ENCODE measurements at places on chromosomes 6 and 20. TPM values are rescaled to one million over a fixed set of nuclear protein-coding genes. Genes with fewer than 3 reads are reported as not detected.
A peak's percentile ranks its signal among the peaks of the same experiment; 100 is the strongest.

OR2H2 gene
- not detected for total RNA-seq

GRCh38 chr6:136289579-136290409 lies at the start of gene BCLAF1:
Gene BCLAF1, minus strand, starts transcription at chr6:136289846. Its CDS starts 9,980 bp downstream, at chr6:136279866.
- H3K4me3 ChIP-seq, result peak within 1 kb of the TSS; percentile 83
- peak; percentile 100 for DNase-seq
- H3K27ac ChIP-seq, result peak within 1 kb of the TSS; percentile 100
- H3K36me3 ChIP-seq, result no peaks in the 10 kb centered on the region

DNA sequence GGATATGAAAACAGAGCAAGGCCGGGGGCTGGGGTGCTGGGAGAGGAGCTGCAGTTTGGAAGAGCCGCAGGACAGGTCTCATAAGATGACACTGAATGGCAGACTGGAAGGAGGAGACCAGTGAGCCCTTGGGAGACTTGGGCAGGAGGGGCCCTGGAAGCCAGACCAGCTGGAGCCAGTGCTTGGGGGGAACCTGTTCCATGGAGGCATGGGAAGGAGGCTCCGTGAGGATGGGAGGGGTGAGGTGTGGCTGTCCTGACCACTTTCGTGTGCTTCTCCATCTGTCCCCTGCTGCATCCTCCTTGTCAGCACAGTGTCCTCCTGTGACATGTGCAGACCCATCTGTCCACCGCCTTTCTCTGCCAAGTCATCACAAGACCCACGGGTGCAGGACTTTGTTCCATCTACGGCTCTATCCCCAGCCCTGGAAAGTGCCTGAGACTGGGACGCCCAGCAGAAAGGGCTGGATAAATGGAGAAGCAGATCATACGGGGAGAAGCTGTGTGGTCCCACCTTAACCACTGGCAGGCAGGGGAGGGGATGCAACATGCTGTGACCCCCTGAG lies 84.8 kb upstream of the MPC1 start:
- no peaks in the 10 kb centered on the region for H3K4me1 ChIP-seq
- no peak overlapping the region for H3K27ac ChIP-seq
- H3K4me3 ChIP-seq, result no peak overlapping the region
- DNase-seq, result no peak
- H3K27me3 ChIP-seq, result no peaks in the 10 kb centered on the region
- H3K36me3 ChIP-seq, result no peaks in the 10 kb centered on the region

GRCh38 chr20:41657655-41658054 lies 39.5 kb upstream of the CHD6 start:
- H3K27me3 ChIP-seq, result no peaks in the 10 kb centered on the region

GRCh38 chr6:147154454-147154853 lies 49.8 kb upstream of the STXBP5 start:
- H3K27ac ChIP-seq, result no peak overlapping the region
- H3K4me1 ChIP-seq, result no peaks in the 10 kb centered on the region
- no peak overlapping the region for H3K4me3 ChIP-seq
- no peaks in the 10 kb centered on the region for H3K27me3 ChIP-seq

- H3K27me3 ChIP-seq, result no peaks in the 10 kb centered on the region
- H3K27ac ChIP-seq, result no peak overlapping the region
- no peak overlapping the region for H3K4me3 ChIP-seq
- H3K36me3 ChIP-seq, result no peaks in the 10 kb centered on the region
- no peak for DNase-seq
Measured at GRCh38 chr6:89559487-89559886, 79.1 kb downstream of the LYRM2 start.

DNA sequence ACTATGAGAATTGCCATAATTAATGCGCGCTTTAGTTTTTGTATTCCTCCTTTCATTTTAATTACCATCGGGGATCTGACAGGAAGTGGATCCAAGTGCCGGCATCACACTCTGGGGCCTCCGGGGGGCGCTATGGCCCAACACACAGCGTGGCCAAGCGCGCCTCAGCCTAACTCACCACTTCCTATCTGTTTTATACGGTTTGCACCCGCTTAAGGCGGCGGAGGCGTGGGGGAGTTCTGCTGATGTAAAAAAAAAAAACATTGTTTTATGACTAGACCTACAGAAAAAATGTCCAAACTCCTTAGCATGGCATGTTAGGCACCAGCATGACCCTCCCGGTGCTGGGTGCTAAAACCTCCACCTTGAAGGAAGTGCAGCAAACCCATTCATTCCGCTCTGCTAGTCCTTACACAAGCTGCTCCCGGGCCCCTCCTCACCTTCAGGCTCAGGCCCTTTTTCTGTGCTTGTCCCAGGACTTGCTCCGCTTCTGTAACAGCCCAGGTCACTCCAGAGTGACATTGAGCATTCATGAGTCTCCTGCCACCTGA lies 4.5 kb upstream of the EBF4 start:
- H3K27ac ChIP-seq, result no peak overlapping the region
- H3K27me3 ChIP-seq, result no peaks in the 10 kb centered on the region

GRCh38 chr20:16362642-16363041 lies 210.6 kb downstream of the KIF16B start:
- H3K36me3 ChIP-seq, result no peaks in the 10 kb centered on the region
- H3K27me3 ChIP-seq, result no peaks in the 10 kb centered on the region
- H3K4me3 ChIP-seq, result no peak overlapping the region
- no peaks in the 10 kb centered on the region for H3K4me1 ChIP-seq

- no peaks in the 10 kb centered on the region for H3K27me3 ChIP-seq
Measured at GRCh38 chr6:100001915-100002388, 7.9 kb upstream of the MCHR2 start.

DNA sequence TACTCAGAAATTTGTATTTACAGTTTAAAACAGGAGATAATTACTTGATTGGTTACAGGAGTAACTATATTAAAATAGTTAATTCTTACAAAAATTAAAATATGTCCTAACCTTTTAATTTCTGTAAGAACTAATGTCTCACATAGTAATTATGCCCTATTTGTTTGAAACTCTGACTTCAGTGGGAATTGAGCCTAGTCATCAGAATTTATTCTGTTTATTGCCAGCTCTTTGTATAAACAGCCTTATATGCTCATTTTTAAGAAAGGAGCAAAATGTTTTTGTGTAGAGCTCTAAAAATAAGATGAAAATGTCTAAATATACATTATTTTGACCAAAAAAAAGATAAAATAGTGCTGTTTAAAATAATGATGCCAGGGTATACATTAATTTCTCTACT lies 21.5 kb downstream of the TRMT11 start:
- no peak overlapping the region for H3K27ac ChIP-seq
- no peak for DNase-seq
- H3K27me3 ChIP-seq, result no peaks in the 10 kb centered on the region
- no peaks in the 10 kb centered on the region for H3K4me1 ChIP-seq
- H3K36me3 ChIP-seq, result peaks cover 19% of the 10 kb centered on the region
- H3K4me3 ChIP-seq, result no peak overlapping the region
